Ammon's horn (tissue), 1 donor: ENCODE measurements at places on chromosomes 12 and 14.

DNA sequence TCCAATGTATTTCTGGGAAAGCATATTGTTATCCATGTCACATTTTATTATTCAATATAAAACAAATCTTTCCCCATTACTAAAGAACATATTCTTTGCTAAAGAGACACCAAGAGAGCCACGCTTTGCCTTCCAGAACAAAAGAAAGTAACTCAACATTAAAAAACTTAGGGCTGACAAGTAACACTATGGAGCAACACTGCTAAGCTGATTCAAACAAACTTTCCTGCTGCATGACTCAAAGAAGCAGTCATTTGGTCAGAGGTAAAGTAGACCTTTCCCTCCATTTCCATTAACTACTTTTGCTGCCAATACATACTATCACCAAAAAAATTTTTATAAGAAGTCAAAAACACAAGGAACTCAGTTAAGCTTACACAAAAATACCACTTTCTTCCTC, 83.0 kb downstream of the DENND5B start:
- DNase-seq: no peak

DNA sequence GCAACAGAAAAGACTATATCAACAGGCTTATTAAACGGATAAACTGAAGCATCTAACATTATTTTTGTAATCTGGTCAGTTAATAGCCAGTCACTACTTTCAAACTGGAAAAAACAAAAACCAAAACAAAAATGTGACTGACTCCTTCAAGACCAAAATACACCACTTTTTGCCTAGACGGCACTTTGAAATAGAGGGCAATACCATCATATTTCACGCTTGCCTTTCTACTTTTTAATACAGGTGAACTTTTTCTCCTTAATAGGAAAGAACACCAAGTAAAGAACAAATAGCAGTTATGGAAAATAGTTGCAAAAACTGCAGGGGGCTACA, 550 bp upstream of the NUP107 start:
- no peak for DNase-seq

DNA sequence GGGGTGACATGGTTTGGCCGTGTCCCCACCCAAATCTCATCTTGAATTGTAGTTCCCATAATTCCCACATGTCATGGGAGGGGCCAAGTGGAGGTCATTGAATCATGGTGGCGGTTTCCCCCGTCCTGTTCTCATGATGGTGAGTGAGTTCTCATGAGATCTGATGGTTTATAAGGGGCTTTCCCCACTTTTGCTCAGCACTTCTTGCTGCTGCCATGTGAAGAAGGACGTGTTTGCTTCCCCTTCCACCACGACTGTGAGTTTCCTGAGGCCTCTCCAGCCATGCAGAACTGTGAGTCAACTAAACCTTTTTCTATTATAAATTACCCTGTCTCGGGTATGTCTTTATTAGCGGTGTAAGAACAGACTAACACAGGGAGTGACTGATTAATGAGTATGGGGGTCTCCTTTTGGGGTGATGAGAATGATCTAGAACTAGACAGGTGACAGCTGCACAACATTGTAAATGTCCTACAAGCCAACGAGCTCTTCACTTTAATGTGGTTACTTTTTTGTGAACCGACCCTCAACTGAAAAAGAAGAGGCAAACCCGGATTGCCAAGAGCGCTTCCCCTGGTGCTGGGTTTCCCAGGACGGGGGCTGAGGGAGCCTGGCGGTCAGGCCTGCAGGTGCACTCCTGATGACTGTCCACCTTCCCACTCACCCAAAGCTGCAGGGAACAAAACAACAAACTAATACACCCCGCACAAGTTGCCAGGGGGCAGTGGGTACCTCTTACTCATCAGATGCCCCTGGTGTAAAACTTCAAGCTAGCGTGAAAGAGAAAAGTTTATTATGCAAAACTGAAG, 90.1 kb downstream of the NCOR2 start:
- DNase-seq: no peak

- no peak for DNase-seq
Observed at GRCh38 chr14:105709281-105710118, 183.1 kb downstream of the TMEM121 start.

GRCh38 chr14:91059576-91060350, 678 bp downstream of the RPS6KA5 start:
- peak; percentile 13 for DNase-seq
